Lung (tissue), 17 donors: ENCODE measurements at places on chromosomes 16 and 17. TPM values are rescaled to one million over a fixed set of nuclear protein-coding genes. Genes with fewer than 3 reads are reported as not detected.

ALOX15 gene
- 7.5 TPM for total RNA-seq

EFCAB13 gene
- 21.4 TPM for total RNA-seq

ABCA8 gene
- 10.5 TPM for total RNA-seq

CLN3 gene
- 64.8 TPM for total RNA-seq

CRAMP1 gene
- 16.3 TPM for total RNA-seq

HIGD1B gene
- 23.9 TPM for total RNA-seq

TNFSF12 gene
- 15.1 TPM for total RNA-seq

KIF18B gene
- total RNA-seq: 0.80 TPM

HID1 gene
- total RNA-seq: 42.1 TPM

NPB gene
- 0.55 TPM for total RNA-seq

SEPTIN12 gene
- total RNA-seq: not detected

PARD6A gene
- 6.2 TPM for total RNA-seq

SCARF1 gene
- 34.2 TPM for total RNA-seq

TRPV2 gene
- 12.6 TPM for total RNA-seq

C1QL1 gene
- 0.57 TPM for total RNA-seq
